Astrocyte (in vitro differentiated cells and primary cell): ENCODE measurements at places on chromosomes 7 and 10. TPM values are rescaled to one million over a fixed set of nuclear protein-coding genes. Genes with fewer than 3 reads are reported as not detected.

DNA sequence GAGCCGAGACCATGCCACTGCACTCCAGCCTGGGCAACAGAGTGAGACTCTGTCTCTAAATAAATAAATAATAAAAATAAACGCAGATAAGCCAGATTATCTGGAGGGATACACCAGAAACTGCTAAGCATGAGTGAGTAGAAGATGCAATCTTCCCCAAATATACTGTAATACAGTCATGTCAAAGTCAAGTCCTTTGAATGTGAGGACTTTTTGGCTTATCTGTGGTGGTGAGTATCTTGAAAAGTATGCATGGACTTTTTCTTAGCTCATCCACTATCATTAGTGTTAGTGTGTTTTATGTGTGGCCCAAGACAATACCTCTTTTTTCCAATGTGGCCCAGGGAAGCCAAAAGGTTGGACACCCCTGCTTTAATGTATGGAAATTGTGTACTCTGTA lies 44.7 kb upstream of the PITRM1 start:
- peak; percentile 89 for DNase-seq

- peak; percentile 62 for DNase-seq
Measured at GRCh38 chr10:35300063-35300699, 36.1 kb upstream of the CCNY start.

DNA sequence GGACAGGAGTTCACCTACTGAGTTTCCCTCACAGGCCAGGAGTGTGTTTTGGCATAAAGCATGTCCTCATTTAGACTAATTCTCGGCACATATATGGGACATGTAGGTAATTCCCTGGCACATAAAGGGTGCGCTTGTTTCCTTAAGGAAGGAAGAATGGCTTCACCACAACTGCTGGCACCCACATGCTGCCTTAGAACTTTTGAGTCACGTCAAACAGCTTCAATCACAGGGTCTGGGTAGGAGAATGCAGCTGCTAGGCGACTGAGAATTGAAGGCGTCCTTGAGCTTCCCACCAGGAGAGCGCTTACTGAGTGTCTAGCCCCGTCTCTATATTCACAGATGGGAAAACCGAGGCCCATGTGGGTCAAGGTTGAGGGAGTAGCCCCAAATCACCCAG lies 146.1 kb downstream of the CHN2 start:
- DNase-seq, result no peak

DNA sequence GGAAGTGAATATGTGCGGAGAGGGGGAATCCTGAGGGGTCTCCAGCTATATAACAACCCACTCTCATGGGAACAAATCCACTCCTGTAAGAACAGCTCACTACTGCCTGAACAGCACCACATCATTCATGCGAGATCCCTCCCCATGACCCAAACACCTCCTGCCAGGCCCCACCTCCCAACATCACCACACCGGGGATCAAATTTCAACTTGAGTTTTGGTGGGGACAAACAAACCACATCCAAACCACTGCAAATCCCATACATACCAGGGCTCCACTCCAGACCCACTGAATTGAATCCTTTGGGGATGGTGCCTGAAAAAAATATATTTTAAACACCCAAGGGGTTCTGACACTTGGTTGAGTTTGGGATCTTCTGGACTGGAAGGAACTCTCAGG lies 181.5 kb upstream of the PLXNA4 start:
- DNase-seq, result peak; percentile 62

The GPR15LG gene
- not detected in 2 replicates for total RNA-seq

The KCNMA1 gene
- 43.3 and 45.8 TPM in 2 replicates for total RNA-seq

The CHRM2 gene
- total RNA-seq, result not detected in 2 replicates

The UBN2 gene
- 16.5 and 17.1 TPM in 2 replicates for total RNA-seq

The ST8SIA6 gene
- total RNA-seq, result 0.12 TPM in 1 of 2 replicates, not detected in the other

The SMO gene
- total RNA-seq, result 20.0 and 22.6 TPM in 2 replicates
